ENCODE measurements at places on chromosomes 5 and 9.

DNA sequence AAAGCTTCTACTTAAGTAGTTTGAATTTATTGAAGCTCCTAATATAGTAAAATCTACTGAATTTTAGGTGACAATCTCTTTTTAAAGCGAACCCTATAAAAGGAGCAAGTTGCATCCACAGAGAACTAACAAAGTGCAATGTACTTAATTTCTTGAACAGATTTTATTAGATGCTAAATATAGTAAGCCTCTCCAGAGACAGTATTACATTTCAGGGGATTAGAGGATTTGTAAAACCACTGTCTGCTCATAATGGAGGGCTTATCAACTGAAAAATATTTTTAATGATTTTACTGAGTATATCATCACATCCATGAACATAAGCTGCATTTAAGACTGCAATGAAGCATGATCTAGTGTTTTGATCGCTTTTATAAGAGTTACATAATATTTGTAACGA lies 230.0 kb upstream of the EFNA5 start:
- no peak for DNase-seq

- DNase-seq, result no peak
These were observed 146.8 kb downstream of the RNF180 start for GRCh38 chr5:64312491-64312890.

DNA sequence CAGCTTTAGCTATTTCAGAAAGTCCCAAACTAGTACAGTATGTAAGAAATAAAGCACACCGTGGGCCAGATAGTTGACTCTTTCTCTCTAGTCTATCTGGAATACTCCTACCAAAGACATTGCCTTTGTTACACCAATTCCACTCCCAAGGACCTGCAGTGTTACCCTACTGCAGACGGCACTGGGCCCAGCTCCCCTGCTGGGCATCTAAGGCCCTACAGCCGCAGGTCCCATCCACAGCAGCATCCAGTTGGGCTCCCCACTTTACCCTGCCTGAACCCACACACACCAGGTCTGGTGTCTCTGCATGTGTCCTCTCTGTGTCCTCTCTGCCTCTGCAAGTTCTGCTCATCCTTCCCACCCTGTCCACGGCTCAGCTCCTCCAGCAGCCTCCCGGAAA lies 22.5 kb downstream of the TNIP1 start:
- no peak for DNase-seq

DNA sequence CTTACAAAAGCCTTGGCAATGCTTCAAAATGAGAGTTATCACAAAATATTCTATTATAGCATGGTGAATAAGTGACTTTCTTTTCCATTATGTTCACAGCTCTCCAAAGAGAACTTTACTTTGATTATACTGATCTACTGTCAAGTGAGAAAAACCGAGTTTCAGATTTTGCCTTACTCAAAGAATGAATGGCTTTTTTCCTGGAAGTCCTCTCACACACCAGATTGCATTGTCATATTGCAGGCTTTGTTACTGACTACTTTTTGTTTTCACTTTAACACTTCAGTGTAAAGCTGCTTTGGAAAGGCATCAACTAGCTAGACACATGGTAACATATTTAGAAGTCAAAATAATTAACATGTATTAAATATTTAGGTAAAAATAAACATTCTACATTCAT lies 765.2 kb upstream of the NUDT12 start:
- no peak for DNase-seq

DNA sequence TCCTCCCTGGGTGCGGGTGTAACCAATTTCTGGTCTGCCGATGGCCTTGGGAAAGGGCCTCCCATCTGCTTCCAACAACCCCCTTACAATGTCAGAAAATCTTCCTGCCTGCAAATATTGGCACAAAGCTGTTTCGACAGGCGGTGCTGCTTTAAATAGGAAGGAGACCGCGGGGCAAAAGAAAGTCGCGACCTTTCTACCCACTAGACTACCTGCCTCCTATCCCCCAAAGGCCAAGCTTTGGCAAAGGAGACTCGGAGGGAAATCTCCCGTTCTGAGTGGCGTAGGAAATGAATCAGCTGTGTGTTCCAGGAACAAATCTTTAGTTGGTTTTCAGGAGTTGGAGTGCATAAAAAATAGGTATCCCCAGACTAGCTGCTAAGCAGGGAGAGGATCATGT lies 36.8 kb upstream of the NFIB start:
- DNase-seq, result no peak

DNA sequence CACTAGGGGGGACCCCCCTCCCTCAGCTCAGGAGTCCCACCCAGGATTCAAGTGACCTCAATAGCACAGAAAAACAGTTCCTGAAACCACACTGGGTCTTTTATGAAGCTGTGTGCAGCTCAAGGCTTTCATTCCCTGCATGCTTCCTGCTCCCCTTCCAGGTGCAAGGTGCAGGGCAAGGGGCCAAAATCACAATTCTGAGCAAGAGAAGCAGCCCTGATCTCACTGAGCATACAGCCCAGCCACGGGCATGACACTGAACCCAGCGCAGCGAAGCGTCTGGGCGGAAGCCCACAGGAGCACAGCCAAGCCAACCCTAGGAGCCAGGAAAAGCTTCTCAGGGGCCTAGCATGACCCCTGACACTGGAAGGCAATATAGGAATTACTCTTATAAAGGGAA lies 62.9 kb downstream of the IRX2 start:
- no peak for DNase-seq

DNA sequence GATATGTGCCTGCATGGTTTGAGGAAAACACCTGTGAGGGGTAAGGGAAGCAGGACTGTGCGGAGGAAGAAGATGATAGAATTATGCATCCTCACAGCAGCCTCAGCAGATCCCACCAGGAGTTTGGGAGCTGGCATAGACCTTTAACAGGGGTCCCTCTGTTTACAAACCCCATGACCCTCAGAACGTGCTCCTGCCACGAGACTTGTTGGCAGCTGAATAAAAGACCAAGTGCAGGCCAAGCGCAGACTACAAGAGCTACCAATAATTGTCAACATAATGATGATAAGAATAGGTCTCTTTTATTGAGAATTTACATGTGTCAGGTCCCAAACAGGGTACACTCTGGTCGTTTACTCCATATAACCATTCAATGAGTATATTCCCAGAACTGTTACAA lies 236.0 kb downstream of the MED10 start:
- no peak for DNase-seq

GRCh38 chr9:130368631-130369103 lies 76.1 kb upstream of the ASS1 start:
- DNase-seq, result peak; percentile 60

GRCh38 chr9:87950765-87951488 lies 23.4 kb downstream of the CDK20 start:
- DNase-seq, result no peak

DNA sequence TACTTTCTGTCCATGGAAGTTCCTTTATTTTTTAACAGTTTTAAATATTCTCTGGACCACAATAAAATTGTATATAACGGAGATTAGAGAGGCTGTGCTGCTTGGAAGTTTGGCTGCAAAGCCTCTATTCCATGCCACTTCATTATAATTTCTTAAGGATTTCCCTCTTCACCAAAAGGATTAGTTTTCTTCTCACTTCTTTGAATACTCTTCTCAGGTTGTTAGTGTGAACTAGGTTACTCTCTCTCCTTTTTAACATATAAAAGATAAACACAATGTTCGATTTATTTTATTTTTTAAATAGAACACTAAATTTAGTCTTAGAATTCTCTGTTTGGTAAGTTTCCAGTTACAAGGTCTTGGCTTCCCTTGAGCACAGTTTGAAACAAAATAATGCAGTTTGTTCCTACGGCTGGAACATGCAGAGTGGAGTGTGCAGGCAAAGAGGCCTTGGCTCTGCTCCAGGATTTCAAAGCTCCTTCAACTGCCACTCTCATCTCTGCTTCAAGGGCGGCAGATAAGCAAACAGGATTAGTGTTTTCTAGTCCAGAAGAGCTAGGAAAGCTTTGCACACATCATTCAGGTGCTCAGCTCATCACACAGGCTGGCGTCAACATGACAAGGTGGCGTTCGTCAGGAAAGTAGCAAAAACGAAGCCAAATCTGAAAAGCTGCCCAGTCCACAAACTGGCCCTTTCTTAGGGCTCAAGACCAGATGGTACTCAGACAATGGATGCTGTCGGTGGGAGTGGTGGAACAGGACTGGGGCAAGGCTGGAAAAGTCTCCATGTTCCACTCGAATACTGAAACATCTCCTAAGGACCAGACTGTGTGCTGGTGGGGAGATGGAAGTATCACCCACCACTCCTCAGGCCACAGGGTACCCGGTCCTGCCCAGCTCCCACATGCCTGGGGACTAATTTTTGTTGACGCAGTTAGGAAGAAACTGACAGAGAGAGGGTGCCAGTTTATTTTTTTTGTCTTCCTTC lies 286.6 kb downstream of the CRB2 start:
- DNase-seq, result no peak

DNA sequence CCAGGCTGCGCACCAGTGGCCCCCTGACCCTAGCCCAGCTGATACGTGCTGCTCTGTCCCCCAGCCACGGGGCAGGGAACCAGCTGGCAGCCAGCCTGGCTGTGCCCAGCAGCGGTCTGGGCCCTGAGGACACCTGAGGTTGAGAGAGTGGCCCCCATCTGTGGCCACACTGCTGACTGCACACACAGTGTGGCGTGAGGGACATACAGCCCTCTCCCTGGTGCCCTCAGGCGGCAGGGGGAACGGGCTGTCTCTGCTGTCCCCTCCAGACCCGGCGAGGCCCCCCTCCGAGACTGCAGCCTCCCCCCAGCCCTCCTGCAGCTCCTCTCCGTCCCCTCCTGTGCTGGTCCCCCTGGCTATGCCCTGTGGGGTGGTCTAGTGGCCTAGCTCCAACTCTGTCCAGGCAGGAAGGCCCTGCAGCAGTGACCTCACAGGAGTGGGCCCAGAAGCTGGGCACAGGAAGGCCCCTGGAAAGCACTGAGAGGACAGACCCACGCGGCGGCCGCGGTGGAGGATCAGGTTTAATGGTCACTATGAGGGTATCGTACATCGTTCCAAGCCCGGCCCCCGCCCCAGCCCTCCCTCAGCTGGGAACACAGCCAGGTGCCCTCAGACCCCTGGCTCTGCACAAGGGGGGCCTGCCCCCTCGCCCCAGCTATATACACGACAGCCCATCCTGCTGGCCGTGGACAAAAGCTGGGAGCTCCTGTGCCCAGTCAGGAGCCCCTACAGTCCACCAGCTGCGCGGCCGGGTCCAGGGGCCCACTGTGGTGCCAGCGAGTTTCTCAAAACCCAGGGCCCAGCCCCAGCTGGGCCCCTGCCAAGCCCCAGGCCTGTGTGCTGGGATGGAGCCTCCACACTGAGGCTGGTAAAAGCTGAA lies 6.8 kb upstream of the ENTPD8 start:
- DNase-seq, result no peak

DNA sequence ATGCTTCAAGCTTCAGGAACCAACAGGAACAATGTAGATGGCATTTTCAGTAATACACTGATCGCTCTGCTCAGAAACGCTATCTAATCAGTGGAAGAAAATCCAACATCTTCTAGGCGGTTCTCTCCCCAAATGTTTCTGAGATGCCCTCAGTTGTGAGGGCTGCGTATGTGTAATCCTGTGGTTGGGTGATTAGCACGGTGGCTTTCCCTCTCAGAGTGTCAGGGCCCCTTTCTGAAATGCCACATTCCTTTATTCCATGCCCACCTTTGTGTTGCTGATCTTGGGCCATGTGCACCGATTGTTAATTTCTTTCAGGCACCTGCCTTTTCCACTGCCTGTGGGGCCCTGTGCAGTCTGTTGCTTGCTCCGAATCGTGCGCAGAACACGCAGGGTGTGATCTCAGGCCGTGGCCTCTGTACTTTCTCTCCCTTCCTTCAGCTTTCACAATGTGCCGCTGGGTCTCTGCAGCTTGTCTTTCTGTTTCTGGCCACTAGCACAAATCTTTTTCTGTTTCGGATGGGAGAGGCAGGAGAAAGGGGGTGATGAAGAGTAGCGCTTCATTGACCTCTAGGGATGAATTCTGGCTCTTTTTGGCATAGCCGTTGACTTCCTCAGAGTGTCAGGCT lies 324.0 kb downstream of the PARP8 start:
- no peak for DNase-seq

- no peak for DNase-seq
These were observed 7.6 kb upstream of the RIC1 start for GRCh38 chr9:5621327-5621726.

- no peak for DNase-seq
These were observed 209.7 kb downstream of the DIRAS2 start for GRCh38 chr9:90432951-90433350.

DNA sequence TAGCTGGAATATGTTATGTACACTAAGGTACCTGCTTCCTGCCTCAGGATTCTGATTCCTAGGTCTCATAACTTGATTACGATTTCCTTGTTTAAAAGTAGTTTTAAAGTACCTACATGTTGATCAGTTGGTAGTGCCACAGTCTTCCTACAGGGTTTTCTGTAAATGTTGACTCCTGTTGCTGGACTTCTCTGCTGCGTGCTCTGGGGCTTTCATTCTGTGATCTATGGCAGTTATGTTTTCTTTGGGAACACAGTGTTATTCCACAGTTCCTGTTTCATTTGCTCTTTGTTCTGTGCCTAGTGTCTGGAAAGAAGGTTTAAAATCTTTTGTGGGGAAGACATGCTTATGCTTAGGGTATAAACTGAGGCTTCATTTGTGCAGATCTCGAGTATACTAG lies 343.5 kb downstream of the PLK2 start:
- DNase-seq, result no peak

DNA sequence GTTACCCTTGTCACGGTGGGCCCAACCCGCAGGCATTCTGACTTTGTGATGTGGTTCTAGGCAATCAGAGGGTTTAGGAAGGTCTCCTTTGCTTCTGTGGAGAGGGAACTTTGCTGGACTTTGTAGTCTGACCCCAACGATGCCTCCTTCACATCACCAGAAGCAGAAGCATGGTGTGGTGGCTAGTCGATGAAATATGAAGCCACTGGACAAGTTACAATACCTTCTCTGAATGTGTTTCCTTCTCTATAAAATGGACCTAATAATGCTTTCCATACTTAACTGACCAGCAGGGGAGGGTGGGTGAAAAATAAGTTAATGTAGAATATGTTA lies 607 bp downstream of the SPEF2 start:
- DNase-seq, result no peak

DNA sequence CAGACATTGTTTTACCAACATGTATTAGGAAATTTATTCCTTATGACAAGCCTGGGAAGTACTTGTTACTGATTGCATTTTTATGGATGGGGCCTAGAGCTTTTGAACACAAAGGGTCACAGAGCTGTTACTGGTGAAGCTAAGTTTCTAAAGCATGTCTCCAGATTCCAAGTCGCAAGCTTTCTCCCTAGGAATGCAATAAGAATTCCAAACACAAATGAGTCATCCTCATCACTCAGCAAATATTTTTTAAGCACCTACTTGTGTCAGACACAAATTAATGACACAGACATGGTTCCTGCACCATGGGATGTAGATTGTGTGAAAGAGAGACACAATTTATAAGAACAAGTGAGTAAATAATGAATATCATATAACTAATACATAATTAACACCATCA lies 11.0 kb upstream of the SH3RF2 start:
- no peak for DNase-seq

Measured in activated CD4-positive, alpha-beta T cell treated with anti-CD3 and anti-CD28 coated beads for 48 hours (primary cell).